ENCODE measurements at places on chromosomes 2 and 18. TPM values are rescaled to one million over a fixed set of nuclear protein-coding genes. Genes with fewer than 3 reads are reported as not detected.

DNA sequence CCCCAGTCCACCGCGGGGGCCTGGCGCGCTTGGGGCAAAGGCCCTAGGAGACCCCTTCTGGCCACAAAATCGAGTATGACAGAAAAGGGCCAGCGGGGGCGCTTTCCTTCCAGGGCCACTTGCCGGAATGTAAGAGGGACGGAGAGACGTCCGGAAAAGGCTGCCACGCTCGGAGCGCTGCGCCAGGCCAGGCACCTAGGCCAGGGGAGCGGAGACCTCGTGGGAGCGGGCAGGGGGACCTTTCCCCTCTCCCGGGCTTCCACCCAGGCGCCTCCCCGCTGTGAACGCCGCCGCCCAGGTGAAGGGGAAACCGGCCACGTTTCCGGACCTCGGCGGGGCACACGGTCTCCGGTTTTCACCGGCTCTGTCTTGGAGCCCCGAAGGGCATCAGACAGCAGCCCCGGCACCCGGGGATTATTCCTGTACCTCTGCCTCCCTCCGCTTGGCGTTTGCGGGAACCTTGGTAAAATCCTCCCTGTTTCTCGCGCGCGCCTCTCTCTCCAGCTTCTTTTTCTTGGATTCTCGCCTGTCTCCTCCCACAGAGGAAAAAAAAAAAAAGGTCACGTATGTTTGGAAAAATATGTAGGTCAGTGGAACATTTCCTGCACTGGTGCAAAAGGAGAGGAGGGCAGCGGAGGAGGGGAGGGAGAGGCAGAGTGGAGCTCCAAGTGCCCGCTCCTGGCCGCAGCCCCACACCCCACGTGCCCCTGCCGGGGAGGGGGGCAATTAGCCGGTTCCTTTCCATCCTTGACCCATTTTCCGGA is 1.2 kb upstream of the NPAS2 start:
- no peak for DNase-seq

SERPINB13 gene
- not detected for total RNA-seq

- DNase-seq: no peak
These were observed 40.0 kb downstream of the MAP2 start for GRCh38 chr2:209463835-209464234.

DNA sequence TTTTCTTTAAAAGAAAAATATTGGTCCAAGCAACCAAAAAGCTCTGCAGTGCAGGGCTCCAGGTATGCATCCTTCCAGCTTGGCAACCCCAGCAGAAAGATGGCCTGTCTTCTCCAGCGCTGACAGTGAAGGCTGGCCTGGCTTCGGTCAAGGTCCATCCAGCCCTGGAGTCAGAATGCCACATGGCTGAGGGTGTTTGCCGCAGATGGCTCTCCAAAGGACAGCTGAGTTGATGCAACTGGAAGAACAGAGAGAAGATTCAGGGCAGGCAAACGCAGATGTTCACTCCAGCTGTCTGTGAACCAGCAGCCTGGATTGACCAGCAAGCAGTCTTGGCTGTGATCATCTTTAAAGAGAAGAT is 51.4 kb downstream of the MARCO start:
- no peak for DNase-seq

GRCh38 chr2:239000500-239001073 is 152.7 kb downstream of the TWIST2 start:
- no peak for DNase-seq
